ENCODE measurements at places on chromosomes 11 and 22.

DNA sequence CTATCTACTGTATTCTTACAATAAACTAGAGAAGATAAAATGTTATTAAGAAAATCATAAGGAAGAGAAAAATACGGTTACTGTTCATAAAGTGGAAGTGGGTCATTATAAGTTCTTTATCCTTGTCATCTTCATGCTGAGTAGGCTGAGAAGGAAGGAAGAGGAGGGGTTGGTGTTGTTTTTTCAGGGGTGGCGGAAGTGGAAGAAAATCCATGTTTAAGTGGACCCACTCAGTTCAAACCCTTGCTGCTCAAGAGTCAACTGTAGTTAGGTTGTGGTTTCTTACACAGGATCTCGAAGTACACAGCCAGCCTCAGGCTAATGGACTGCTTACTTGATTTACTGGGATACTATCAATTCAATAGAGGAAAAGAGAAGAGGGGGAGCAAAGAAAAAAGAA lies 63.1 kb downstream of the PIWIL4 start:
- no peak for DNase-seq

- no peak for DNase-seq
Measured at GRCh38 chr11:134246100-134246499, 7.1 kb downstream of the THYN1 start.

DNA sequence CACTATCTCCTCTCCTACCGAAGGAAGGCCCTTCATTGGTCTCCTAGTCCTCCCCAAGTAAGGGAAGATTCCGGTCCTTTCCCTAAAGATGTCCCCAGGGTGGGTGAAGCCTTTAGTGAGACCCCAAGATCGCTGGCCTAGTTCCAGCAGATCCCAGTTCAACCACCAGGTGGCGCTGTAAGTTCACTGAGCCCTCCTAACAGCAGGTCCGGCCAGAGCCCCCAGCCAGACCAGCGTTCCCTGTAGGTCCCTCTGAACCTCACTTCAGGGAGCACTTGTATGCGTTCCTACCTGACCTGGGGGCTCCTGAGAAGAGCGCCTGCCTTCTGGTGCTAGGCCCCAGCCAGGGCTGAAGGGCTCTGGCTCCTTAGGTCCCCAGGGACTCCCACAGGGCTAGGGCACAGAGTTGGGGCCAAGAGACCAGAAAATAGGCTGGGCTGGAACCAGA lies 38.1 kb downstream of the LMO1 start:
- DNase-seq: peak; percentile 88

DNA sequence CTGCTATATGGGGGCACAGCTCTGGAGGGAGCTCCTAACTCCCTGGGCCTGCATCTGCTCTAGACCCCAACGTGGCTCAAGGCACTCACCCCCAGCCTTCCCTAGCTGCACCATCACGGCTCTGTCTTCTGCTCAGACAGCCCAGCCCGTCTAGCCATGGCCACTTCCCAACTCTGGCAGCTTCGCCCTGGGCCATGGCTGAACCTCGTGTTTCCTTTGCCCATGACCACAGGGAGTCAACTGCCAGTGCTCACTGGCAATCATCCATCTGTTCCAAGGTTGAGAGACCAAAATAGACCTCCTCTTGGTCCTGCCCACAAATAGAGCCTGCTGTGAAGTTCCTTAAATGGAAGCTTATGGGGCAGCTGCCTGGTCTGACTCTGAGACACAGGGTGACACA lies 5.4 kb downstream of the LMO1 start:
- DNase-seq: no peak

DNA sequence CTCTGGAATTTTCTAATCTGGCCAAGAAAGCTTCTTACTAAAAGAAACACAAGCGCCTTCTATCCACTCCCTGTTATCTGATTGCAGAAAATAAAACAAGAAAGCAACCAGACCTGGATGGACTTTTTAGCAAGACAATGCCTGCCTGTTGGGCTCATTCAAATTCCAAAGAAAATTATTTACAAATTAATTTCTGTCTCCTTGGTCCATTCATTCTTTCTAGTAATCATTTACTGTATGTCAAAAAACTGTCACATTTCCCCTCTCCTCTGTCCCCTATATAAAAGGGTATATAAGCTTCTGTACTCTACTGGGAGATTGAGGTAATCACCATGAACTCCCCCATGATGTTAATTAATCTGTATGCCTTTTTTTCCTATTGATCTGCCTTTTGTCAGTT lies 279.9 kb downstream of the DLG2 start:
- DNase-seq: no peak

DNA sequence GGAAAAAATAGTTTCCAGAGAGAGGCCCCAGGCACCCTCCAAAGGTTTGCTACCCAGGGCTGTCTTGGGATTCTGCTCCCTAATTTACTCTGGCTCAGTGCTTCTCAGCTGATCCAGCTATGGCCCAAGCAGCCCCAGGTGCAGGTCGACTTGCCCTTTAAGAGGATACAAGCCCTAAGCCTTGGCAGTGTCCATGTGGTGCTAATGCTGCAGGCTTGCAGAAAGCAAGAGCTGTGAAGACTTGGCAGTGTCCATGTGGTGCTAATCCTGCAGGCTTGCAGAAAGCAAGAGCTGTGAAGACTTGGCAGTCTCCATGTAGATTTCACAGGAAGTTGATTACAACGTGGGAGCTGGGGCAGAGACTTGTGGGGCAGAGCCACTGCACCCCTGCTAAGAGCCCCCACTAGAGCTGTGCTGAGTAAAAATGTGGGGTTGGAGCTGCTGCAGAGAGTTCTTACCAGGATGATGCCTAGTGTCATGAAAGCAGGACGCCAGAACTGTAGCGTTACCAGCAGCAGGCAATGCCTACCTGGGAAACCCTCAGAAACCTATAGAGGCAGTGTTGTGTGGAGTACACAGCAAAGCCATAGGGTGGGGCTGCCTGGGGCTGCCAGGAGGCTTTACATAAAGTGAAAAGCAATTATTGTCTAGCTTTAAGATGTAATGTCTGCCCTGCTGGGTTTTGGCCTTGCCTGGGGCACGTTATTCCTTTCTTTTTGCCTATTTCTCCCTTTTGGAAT lies 16.1 kb upstream of the OR52K1 start:
- DNase-seq: no peak

- DNase-seq: no peak
Measured at GRCh38 chr22:17501679-17502285, 61.5 kb upstream of the SLC25A18 start.

DNA sequence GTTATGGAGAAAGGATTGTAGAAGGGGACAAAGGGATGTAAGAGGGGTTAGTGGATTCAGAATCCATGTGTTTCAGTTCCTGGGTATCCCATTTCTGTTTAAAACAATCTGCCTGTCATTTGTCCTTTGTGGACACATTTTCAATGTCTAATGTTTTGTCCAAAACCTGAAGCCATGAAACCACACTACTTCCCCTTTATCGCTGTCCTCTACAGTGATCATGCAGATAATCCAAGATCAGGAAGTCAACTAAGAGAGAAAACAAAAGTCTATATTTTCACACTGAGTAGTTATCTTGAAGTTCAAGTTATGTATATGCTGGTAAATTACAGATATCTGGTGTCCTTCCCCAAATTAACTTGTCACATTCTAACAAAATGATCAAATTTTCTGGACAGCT lies 457.0 kb downstream of the NTM start:
- DNase-seq: no peak

DNA sequence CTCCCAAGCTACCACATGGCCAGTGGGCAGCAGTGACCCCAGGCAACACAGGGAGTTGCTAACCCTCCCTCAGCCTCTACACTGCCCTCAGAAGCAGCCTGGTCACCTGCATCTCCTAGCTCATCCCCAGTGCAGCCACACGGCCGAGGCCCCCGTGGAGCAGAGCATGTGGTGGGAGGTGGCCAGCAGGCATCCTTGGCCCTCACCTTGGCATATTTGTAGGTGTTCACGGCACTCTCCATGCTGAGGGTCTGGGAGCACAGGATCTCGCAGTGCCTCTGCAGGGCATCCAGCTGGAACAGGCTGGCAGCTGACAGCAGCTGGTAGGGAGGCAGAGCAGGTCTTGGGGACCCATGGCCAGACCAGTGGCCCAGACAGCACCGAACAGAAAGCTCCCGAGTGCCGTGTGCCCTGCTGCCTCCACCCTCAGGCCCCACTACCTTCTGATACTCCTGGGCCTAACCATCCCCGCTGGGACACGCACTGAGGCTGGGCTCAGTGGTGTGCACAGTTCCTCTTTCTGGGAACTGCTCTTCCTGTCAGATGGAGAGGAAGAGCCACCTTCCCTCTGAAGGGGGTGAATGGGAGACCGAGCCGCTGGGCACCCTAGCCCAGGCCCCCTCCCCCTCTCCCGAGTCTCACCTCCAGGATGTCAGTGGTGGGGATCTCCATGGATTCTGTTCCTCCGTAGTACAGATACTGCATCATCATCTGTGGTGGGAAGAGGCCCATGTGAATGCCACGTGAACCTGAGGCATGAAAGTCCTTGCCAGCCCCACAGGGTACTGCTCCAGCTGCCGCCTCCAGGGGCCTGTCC lies 48.8 kb downstream of the NAT10 start:
- no peak for DNase-seq

DNA sequence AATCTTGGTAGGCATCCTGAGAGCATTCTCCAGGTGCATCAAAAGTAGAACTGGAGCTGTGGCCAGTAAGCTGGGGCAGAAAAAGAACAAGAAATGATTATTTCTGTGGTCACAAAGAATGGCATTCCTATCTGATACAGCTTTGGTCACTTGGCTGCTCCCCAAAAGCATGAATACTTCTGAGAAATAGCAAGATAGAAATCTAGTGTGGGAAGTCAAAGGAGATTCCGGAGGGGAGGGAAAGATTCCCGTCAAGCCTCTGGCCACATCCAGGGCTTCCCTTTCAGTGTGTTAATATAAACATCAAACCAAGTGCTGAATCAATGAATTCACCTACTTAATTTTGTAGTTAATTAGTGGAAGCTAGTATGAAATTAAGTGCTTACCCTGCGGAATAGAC lies 1185.4 kb downstream of the LRRC4C start:
- no peak for DNase-seq

- no peak for DNase-seq
Measured at GRCh38 chr22:17086296-17086695, 1.5 kb downstream of the IL17RA start.

GRCh38 chr11:65710421-65710820 lies 1.6 kb upstream of the KAT5 start:
- DNase-seq: peak; percentile 17

DNA sequence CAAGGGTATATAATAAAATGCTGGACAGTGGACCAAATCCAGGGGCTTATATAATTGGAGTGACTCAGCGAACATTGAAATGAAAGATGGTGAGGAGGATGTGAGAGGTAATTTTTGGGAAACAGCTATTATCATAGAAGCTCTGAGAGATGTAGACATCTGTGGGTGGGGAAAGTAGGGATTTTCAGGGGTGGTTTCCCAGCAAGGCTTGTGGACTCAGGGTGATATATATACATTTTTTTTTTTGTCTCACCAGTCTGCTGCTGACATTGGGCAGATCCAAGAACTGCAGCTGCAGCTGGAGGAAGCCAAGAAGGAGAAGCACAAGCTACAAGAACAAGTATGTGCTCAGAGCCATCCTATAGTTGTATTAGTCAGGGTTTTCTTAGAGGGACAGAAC lies 208.1 kb downstream of the MYO18B start:
- DNase-seq: no peak

- no peak for DNase-seq
Measured at GRCh38 chr11:46265764-46266163, 11.7 kb upstream of the CREB3L1 start.
